ENCODE measurements at places on chromosomes 16 and 17.
A peak's percentile ranks its signal among the peaks of the same experiment; 100 is the strongest.

DNA sequence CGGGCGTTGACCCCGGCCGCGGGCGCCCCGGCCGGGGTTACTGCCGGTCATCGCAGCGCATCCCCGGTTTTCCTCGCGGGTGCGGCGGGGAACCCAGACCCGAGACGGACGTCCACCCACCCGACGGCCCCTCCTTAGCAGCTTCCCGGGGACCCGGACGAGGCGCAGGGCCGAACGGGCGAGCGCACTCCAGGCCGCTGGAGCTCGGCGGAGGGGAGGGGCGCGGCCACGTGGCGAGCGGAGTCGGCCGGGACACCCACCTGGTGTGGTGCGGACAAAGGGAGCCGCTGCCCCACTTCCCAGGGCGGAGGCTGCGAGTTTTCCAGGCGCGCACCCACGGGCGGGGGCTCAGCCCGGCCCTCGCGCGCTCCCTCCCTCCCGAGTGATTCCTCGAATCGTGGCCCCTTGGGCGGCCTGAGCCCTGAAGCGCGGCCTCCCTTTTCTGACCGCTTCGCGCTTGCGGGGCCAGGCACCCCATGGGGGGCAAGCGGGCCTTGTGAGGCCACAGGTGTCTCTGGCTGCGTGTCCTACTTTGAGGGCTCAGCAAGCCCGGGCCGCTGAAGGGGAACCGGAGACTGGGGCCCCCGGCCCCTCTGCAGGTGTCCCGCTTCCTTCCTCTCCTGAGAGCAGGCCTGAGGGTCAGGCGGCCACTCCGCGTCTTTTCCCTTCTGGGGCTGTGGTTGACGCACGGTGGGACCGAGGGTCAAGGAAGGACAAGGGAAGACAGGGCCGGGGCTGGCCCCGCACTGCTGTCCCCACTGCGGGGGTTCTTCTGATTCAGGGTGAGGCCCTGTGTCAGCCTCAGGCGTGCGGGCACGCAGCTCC lies 1.1 kb upstream of the FASN start:
- DNase-seq = no peak

DNA sequence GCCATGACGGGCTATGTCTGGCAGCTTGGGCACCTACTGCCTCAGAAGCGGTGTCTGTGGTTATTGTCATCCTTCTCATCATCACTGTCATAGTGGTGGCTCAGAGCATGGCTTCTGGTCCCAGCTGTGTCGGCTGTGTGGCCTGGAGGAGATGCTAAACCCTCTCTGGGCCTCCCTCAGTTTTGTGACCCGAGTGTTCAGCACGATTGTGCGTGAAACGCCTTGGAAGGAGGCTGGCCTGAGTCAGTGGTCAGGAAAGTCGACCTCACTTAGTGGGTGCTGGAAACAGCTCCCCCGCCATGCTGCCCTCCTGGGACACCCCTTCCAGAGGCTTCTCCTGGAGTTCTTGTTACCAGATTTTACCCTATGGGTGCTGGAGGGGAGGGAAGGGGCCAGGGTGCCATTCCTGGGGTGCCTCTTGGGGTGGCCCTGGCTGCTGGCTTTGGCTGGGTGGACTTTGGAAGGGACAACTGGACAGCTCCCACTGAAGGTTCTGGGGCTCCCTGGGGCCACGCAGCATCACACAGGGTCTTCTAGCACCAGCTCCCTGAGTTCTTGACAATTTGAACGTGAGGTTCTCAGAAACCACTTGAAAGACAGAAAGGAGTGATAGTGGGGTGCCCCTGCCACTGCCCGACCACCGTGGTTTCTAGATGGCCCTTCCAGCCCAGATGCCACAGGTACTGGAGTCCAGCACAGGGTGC lies 226.5 kb upstream of the GSE1 start:
- DNase-seq = no peak

- DNase-seq = no peak
Measured at GRCh38 chr16:85289760-85290625, 177.7 kb upstream of the CIBAR2 start.

DNA sequence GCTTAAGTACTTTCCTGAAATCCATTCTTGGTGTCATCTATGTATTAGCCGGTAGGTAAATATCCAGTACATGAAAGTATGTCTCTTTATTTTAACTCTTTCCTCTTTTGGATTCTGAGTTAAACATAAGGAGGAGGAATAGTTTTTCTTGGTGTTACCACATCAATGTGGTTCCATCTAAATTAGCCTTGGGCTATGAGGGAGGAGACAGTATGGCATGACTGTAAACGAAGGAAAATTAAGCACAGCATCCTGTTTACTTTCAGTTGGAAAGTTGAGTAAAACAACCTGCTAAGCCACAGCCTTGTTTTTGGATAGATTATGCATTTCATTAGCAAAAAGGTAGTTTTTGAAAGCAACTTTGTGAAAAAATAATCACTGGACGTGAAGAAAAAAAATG lies 693.0 kb upstream of the SOX9 start:
- no peak for DNase-seq

DNA sequence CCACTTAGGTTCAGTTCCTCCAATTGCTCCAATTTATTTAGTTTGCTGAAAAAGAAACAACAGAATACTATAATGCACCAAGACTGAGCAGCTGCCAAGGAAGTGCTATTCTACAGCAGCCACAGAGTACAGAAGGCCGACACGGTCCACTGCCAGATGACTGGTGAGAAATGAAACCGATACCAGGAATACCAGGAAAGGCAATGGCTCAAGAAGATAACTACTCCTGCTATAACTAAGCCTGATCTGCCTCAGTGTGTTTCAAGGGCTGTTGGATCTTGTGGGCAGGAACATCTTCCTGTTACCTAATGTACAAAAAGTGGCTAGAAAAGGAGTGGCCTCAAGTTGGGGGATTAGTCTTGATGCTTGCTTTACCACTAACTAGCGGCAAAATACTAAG lies 32.8 kb downstream of the MARVELD3 start:
- no peak for DNase-seq

DNA sequence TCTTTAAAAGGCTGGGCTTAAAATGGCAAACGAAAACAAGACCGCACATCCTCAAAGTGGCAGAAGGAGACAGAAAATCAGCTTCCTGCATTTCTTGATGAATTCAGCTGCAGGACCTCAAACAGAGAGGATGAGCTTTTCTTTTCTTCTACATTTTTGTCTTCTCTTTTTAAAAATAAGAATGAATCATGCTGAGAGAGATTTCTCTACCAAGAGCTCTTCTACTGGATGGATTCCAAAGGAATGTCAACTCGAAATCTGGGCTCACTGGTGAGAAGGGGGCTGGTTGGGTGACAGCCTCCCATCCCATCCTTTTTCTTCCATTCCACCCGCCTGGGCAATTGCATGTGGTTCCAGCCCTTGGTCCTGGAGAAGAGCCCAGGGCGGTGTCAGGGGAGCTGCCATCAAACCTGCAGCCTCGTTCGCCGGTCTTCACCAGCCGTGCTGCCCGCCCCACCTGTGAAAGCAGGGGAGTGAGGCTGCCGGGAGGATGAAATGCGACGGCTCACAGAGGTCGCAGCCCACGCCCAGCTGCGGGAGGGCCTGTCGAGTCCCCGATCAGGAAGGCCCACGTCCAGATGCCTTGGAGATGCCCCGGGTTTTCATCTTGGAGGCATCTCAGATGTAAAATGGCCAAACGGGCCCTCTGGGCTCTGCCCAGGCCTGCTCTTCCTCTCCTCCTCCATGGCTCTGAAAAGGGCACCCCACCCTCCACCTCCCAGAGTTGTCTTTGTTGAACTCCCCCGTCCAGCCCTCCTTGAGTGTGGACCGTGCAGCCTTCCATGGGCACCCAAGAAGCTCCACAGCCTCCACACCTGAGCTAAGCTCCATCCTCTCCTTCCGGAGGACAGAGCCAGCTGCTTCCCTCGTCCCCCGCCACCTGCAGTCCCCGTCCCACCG lies 121.9 kb downstream of the FOXL1 start:
- DNase-seq = no peak

GRCh38 chr17:20266806-20267458 lies 200.4 kb downstream of the LGALS9B start:
- DNase-seq = peak; percentile 89

DNA sequence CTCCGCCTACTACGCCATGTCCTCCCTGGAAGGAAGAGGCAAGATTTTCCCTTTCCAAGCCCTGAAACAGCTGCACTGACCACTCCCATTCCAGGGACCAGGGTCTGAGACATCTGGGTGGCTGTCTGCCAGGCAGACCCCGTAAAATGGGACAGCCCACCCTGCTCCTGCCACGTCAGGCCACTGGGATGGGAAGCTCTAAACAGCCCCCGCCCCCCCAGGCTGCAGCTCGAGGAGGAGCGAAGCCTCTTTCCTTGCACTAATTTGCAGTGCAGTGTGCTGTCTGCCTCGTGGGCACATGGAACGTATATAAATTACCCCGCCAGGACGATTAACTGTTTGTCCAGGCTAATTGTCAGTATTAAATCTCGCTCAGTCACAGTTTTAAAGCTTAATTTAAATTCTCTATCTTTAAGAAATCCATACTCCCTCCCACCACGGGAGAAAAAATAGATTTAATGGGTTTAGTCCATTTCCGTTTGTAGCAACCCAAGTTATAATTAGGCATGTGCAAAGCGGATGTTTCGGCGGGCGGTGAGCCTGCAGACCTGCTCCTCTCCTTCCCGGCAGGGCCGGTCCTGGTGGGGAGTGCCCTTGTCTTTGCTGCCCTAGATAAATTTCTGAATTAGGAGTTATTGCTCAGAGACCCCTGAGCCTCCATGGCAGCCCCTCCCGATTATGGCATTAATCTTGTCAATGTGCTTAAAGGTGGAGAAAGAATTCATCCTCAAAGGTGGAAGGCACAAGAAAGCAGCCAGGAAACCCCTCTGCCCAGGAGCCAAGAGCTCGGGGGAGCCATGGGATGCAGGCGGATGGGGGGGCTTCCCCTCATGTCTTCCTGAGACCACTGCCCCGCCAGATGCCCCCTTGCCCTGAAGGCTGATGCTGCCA lies 268.0 kb upstream of the TNRC6C start:
- DNase-seq = no peak

- no peak for DNase-seq
Measured at GRCh38 chr16:54290833-54291655, 4.5 kb upstream of the IRX3 start.

DNA sequence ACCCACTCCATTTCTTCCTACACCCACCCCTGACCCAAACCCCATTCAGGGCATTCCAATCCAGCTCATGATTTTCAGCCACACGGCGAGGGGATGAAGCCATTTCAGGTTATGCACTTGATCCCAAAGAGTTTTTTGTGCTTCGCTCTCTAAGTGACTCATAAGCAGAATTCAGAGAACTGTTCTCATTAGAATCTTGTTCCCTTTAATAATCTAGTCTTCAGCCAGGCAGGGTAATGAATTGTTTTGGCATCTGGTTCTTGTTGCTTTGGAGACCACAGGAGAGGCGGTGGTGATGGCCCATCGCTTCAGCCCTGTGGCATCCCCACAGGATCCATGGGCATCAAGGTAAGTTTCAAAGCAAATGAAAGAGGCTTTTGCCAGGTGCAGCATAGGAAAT lies 4.8 kb upstream of the KRT31 start:
- no peak for DNase-seq

DNA sequence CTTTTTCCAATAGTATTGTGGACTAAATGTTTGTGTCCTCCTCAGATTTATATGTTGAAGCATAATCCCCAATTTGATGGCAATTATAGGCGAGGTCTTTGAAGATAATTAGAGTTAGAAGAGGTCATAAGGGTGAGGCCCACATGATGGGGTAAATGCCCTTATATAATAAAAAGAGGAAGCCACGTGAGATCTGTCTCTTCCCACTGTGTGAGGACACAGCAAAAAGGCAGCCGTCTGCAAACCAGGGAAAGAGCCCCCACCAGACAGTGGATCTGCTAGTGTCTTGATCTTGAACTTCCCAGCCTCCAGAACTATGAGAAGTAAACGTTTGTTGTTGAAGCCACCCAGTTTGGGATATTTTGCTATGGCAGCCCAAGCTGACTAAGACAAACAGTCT lies 76.0 kb downstream of the LYRM1 start:
- DNase-seq = no peak

DNA sequence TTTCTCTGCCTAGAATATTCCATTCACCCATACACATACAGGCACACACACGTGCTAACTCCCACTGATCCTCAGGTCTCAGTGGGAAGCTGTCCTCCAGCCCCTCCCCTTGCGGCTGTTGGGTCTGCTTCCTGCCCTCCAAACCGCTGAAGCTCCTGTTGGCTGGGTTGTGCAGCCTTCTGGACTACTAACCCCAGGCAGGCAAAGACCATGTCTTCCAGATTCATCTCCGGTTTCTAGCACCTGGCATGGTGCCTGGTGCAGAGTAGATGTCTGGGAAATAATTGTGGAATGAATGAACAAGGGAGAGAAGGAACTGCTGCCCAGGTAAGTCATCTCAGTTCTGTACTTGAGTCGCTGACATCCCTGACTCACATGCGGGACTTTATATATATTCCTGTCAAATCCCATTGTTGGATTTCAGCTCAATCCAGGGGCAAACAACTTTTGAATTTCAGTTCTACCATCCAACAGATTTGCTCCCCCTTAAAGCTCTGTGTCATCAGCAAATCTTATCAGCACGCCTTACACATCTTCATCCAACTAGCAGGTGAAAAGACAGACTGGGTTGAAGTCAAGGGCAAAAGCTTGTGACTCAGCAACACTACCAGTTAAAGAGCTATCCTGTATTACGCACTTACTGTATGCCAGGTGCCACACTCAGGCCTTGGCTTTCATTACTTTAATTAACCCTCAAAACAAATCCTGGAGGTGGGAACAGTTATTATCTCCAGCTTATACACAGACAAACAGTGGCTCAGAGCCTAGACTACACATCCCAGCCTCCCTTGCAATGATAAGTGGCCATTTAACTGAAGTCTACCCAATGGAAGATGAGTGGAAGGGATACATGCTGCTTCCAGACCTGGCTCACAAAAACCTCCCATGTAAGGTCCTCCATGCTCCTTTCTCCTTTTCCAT lies 51.1 kb downstream of the SRCIN1 start:
- no peak for DNase-seq

GRCh38 chr17:29059281-29059680 lies 16.3 kb downstream of the PIPOX start:
- DNase-seq = no peak

DNA sequence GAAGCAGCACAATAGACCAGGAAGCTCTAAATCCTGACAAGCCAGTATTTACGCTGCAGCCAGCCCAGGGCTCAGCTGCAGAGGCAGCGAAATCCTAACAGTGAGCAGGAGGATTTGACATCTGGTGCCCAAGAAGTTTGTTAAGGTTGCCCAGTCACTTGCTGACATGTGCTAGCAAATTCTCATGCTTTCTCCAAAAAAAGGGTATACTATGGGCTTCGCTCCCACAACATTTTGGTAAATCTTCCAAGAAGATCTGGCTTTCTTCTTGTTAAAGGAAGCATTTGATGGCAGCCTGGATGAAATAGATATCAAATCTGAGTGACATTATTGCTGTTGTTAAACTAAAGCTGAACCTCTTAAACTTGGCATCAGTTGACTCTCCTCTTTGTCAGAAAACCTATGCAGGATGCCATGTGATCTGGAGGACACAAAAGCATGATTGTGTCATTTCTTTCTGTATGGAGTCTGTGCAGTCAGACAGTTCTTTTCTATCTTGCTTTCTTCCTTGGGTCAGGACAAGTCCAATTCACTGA lies 949.7 kb upstream of the RBFOX1 start:
- no peak for DNase-seq

DNA sequence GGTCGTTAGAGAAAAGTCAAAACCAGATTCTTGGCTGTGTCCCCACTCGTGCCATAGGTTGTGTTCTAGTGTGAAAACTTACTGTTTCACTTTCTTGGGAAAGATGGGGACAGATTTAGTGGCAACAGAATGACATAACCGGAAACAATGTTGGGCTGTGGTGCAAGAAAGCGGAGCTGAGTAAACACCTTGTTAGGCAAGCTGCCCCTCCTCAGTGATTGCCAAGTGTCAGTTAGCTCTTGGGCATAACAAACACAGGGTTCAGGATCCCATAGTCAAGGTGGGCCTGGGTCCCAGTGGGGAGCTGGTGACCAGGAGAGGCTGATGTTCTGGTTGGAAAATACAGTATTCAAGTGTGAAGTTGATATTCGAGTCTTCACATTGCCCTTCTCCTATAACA lies 15.4 kb downstream of the UBN1 start:
- no peak for DNase-seq

All from hematopoietic multipotent progenitor cell treated with erythropoietin and hydrocortisone succinate and interleukin-3 and kit ligand, for 8 days (in vitro differentiated cells).